Dermis lymphatic vessel endothelial cell (primary cell): ENCODE measurements at places on chromosomes 6 and 20. TPM values are rescaled to one million over a fixed set of nuclear protein-coding genes. Genes with fewer than 3 reads are reported as not detected.

BPIFB2 gene
- not detected in 2 replicates for total RNA-seq

RAMACL gene
- 2.3 and 3.6 TPM in 2 replicates for total RNA-seq

PRR18 gene
- total RNA-seq, result not detected in 2 replicates

MUC21 gene
- total RNA-seq, result not detected in 2 replicates

SLCO4A1 gene
- 0.11 and 0.17 TPM in 2 replicates for total RNA-seq

ULBP3 gene
- 4.1 and 5.0 TPM in 2 replicates for total RNA-seq

RAD21L1 gene
- total RNA-seq, result not detected in 2 replicates

MATN4 gene
- total RNA-seq, result under 0.01 TPM in 1 of 2 replicates, not detected in the other

HEY2 gene
- total RNA-seq, result under 0.01 and 0.09 TPM in 2 replicates

DEFB112 gene
- not detected in 2 replicates for total RNA-seq

SRSF3 gene
- total RNA-seq, result 241 and 365 TPM in 2 replicates

PDE10A gene
- total RNA-seq, result 9.0 and 9.9 TPM in 2 replicates

FAM209B gene
- 0.22 TPM in 1 of 2 replicates, not detected in the other for total RNA-seq

ARHGAP40 gene
- total RNA-seq, result not detected in 2 replicates

SIRPD gene
- total RNA-seq, result not detected in 2 replicates

FNDC1 gene
- 0.09 TPM in 1 of 2 replicates, not detected in the other for total RNA-seq

CASS4 gene
- 0.09 and 0.22 TPM in 2 replicates for total RNA-seq

OR2J3 gene
- not detected in 2 replicates for total RNA-seq

HLA-DQA1 gene
- not detected in 2 replicates for total RNA-seq

NEDD9 gene
- total RNA-seq, result 74.8 and 233 TPM in 2 replicates

TNFRSF21 gene
- total RNA-seq, result 42.8 and 65.1 TPM in 2 replicates

C6orf58 gene
- total RNA-seq, result 0.11 TPM in 1 of 2 replicates, not detected in the other

HLA-DRB5 gene
- total RNA-seq, result not detected in 2 replicates

KIAA0408 gene
- total RNA-seq, result not detected in 2 replicates

NKAPL gene
- total RNA-seq, result 0.26 and 0.43 TPM in 2 replicates

BPI gene
- total RNA-seq, result not detected in 2 replicates

PNRC1 gene
- 63.1 and 63.2 TPM in 2 replicates for total RNA-seq

HMGCLL1 gene
- not detected in 2 replicates for total RNA-seq

HUS1B gene
- total RNA-seq, result 0.54 and 0.69 TPM in 2 replicates

IMPG1 gene
- not detected in 2 replicates for total RNA-seq

RAB44 gene
- not detected in 2 replicates for total RNA-seq

PRRC2A gene
- 21.8 and 25.5 TPM in 2 replicates for total RNA-seq

UQCC2 gene
- total RNA-seq, result 17.4 and 21.0 TPM in 2 replicates

CTCFL gene
- total RNA-seq, result not detected in 2 replicates

ZBTB46 gene
- 78.5 and 87.3 TPM in 2 replicates for total RNA-seq

VSTM2L gene
- not detected in 2 replicates for total RNA-seq

DST gene
- total RNA-seq, result 172 and 231 TPM in 2 replicates

MCHR2 gene
- not detected in 2 replicates for total RNA-seq

GRM4 gene
- not detected in 2 replicates for total RNA-seq

RIPOR3 gene
- total RNA-seq, result not detected in 2 replicates

TRDN gene
- not detected in 2 replicates for total RNA-seq

SEL1L2 gene
- not detected in 2 replicates for total RNA-seq

CDH26 gene
- 0.87 and 1.0 TPM in 2 replicates for total RNA-seq

SLC13A3 gene
- total RNA-seq, result under 0.01 and 0.09 TPM in 2 replicates
